ENCODE measurements at places on chromosomes 12 and 14.

DNA sequence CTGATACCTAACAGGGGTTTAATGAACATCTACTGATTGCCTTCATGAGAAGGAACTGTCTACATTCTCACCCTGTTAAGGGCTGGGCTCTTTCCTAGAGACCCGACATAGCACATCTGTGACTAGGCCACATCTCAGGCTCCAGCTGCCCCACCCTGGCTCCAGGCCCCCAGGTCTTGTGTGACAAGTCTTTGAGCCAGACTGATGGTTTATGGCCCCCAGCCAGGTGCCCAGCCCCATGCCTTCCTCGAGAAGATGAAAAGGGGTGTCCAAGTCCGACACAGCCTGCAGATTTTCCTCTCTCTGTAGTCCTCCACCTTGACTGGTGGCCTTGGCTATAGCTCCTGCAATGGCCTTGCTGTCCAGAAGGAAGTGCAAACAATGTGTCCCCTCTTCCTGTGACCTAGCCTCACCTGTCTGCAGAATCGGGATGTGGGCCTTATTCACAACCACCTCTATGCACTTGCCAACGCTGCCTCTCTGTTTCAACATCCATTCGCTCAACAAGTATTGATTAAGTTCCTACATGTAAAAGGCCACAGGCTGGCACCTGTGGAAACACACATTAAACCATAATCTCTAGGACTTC lies 4.2 kb downstream of the ACTN1 start:
- no peak for DNase-seq

DNA sequence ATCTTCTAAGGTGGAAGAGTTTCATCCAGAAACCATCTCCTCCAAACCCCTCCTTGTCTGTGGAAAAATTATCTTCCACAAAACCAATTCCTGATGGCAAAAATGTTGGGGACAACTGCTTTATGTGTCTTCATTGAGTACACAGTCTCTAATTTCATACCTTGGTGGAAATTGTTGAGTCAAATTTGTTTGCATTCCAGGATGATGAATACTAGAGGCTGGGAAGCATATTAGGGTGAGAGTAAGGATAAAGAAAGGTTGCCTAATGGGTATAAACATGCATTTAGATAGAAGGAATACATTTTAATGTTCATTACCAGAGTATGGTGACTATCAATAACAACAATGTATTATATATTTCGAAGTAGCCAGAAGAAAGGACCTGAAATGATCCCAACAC lies 98.2 kb downstream of the C12orf42 start:
- DNase-seq = no peak

DNA sequence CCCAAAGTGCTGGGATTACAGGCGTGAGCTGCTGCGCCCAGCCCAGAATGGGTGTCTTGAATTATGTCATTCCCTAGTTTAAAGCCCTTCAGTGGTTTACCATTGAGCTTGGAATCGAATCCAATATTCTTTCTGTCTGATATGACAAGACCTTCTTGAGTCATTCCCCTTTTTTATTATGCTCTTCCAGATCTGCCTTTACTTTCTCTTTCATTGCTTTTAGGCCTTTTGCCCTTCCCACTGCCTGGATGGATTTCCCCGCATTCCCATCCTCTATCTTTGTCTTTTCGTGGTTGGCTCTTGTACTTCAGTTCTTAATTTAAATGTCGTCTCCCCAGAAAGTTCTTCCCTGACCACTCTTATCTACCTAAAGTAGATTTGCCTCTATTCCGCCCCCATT lies 1.6 kb downstream of the TRAFD1 start:
- no peak for DNase-seq

DNA sequence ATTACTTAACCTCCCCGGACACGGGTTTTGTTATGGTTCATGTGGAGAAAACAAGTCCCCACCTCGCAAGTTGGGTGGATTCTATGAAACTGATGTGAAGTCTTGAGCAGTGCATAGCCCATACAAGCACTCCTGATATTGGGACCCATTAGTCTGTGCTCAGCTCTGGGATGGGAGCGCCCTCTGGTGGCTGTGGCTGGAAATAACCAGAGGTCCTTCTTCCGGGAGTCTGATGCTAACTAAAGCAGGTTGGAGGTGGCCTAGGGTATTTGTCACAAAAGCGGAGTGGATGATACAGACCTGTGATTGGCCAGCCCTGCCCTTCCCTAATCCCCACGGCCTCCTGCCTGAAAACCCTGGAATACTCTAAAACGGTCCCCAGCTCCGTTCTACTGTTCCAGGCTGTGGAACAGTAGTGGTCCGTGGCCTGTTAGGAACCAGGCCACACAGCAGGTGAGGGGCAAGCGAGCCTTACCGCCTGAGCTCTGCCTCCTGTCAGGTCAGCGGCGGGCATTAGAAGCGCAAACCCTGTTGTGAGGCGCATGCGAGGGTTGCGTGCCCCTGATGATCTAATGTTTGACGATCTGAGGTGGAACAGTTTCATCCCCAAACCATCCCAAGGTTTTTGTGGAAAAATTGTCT lies 6.4 kb downstream of the SLC48A1 start:
- DNase-seq = peak; percentile 69

GRCh38 chr14:100748944-100749343 lies 22.3 kb downstream of the DLK1 start:
- no peak for DNase-seq

GRCh38 chr12:25422241-25422640 lies 130.8 kb downstream of the LMNTD1 start:
- DNase-seq = no peak

DNA sequence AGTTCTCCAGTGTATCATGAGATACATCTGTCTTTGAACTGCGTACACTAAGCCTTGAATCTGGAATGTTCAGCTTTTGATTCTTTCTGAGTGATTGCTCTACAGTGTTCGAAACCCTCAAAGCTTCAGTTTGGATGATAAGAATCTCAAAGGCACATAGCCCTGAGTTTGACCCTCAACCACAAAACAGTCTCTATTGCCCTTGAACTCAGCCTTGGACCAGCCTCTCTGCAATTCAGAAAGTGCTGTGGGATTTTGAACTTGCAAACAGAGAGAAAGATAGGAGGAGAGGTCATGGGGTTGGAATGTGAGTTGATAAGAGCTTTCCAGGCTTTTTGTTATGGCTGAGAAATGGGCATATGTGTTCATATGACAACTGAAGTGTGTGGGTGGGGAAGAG lies 100.3 kb downstream of the MYRFL start:
- no peak for DNase-seq

DNA sequence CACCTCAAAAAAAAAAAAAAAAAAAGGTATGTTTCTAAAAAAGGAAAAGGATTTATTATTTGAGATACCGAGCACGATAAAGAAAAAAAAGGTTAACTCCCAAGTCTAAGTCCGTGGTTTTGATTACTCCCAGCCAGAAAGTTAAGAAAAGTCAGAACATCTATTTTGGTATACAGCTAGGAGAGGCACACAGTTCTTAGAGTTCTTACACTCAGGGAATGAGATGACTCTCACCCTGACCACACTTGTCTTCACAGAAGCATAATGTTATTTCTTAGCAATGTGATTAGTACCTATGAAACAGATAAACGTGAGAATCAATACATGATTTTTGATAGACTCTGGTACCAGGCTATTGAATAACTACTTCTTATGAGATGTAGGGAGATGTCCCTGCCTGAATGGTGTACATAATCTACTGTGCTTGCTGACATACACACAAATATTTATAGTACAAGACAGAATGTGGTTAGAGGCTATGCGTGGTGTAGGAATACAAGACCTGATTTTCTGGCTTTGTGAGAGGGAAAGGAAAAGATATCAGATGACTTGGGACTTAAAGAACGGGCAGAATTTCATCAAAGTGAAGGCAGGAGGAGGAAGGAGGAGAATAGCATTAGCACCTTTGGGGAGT lies 31.6 kb downstream of the LIMA1 start:
- no peak for DNase-seq
